HT-29 (cell line): ENCODE measurements at places on chromosomes 7 and 10.

DNA sequence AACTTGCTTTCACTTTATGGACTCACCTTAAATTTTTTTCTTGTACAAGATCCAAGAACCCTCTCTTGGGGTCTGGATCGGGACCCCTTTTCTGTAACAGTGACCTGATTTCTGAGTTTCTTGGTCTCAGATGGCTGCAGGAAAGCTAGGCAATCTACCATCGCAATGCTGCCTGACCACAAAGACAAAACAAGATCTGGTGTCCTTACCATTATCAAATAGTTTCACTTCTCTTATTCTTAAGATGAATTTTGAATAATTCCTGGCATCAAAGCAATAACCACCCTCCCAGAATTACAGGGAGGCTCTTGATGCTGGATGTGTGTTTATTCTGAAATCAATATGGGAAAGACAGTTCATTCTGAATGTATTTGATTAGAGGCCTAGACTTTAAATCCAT, 77.4 kb upstream of the FRMD4A start:
- DNase-seq = no peak

DNA sequence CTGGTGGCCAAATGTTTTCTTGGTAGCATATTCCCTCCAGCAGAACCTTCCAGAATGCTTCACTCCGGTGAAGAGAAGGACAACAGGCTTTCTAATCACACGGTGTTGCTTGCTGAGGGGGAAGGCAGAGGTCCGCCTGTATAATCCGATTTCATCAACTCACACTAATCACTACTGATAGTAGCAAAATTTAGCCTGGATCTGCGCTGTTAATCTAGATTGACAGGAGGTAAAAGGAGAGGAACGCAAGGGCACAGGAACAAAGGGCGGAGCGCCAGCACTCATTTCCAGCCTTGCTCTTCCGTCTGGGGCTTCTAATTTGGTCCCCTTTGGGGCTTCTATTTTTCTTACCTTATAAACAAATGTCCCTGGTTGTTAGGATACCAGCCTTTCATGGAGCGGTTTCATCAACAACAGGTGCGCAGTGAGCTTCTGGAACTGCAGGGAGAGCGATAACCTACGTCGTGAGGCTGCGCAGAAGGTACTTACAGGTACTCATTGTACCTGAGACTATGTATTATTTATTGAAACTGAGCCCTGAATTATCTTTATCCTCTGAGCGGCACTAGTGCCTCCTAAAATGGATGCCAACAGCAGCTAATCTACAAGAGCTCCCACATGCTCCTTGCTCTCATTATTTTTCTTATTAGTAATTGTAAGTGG, 150.6 kb downstream of the CACNB2 start:
- no peak for DNase-seq

DNA sequence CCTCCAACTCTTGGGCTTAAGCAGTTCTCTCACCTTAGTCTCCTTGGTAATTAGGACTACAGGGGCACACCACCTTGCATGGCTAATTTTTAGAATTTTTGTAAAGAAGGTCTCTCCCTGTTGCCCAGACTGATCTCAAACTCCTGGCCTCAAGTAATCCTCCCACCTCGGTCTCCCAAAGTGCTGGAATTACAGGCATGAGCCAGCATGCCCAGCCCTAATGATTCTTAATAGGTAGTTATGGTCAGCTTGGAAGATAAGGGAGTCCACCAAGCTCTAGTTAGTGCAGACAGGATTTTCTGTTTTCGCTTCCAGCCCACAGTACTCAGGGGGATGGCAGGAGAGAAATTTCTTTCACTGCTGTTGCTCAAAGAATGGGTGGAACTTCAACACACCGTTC, 127.9 kb upstream of the PLXDC2 start:
- DNase-seq = no peak

- no peak for DNase-seq
These were observed 77.5 kb upstream of the HABP2 start for GRCh38 chr10:113475381-113475807.

DNA sequence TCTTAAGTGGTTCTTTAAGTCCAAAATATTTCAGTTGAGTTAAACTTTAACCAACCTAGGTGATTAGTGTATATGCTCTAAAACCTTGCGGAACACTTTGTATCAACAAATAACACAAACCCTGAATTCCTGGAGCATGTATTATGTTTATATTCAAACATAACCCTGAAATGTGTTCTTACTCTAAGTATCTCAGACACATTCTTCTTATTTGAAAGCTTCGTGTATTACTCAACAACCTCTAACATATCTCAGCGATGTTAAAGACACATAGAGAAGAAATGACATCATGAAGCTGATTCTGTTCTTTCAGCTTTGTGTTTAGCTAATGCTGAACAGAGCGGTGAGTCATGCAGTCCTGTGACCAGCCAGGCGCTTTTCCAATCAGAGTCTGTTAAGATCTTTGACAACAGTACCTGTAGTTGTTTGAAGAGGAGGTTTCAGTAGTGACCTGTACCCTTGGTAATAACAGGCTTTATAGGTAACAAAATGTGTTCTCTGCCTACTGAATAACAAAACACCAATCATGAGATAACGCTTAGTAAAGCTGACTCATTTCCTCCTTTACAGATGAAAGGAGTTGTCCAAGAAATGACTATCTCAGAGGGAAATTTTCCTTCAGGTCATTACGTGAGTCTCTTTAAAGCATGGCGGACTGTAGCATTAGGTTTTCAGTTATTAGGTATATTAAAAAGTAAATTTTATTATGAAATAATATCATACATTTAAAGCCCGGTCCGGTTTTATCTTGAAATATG, 67.3 kb upstream of the KLF6 start:
- DNase-seq = peak; percentile 98
